ENCODE measurements at places on chromosomes 16 and 17.

GRCh38 chr16:85569039-85569614 is 44.0 kb upstream of the GSE1 start:
- DNase-seq = no peak

DNA sequence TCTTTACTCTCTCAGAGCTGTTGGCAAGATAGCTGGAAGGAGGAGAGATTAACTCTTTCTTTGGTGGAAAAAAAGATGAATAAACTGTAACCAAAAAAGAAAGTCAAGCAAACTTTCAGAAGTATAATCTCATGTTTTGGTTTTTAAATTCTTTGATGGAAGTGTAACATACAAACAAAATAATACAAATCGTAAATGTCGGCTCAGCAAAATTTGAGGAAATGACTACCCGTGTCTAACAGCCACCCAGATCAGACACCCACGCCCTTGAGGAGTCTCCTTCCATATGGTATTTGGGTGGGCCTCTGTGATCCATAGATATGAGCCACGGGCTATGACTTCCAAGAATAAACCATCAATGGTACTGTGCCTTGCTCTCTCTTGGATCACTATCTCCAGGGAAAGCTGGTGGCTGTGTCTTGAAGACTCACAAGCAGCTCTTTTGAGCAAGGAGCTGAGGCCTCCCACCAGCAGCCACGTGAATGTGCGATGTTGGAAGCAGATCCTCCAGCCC is 9.6 kb upstream of the CD300C start:
- no peak for DNase-seq

DNA sequence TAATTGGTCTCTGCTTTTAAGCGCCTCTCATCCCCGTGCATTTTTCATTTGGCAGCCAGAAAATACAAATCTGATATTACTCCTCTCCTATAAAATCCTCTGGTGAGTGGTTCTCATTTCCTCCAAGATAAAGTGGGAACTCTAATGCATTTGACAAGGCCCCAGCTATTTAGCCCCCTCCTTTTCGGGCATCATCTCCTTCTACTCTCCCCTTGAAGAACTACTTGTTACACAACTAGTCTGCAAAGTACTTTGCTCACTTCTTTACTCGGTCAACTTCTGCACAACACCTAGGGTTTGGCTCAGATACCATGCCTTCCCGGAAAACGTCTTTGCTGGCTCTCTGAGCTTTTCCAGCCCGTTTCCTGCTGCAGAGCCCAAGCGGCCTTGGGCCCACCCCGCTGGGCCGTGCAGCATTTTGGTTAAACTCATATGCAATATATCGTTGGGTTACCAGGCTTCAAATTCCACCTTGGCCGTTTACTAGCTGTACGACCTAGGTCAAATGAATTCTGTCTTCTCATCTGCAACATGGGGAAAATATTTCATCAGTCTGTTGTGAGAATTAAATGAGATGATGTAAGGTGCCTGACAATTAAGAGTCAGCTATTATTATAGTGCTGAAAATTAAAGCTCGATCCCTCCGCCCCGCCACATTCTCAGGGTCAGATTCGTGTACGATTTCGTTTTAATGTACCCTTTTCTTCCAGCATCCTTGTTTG is 883 bp upstream of the TAF15 start:
- DNase-seq = no peak

DNA sequence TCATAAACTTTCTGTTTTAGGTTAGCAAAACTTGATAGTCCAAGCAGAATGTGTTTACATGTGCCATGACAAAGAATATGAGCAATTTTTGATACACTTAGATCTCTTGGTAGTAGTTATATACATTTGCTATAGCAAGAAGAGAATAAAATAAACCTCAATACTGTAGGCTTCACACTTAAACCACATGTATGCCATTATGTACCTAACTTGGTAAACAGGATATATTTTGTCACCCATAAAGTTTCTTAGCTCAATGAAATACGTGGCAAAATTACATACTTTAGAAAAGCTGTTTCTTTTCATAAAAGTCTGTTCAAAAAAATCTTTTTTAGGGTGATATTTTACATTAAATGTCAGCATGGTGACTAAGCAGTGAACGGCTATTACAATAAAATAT is 184.7 kb downstream of the MYO1D start:
- no peak for DNase-seq

DNA sequence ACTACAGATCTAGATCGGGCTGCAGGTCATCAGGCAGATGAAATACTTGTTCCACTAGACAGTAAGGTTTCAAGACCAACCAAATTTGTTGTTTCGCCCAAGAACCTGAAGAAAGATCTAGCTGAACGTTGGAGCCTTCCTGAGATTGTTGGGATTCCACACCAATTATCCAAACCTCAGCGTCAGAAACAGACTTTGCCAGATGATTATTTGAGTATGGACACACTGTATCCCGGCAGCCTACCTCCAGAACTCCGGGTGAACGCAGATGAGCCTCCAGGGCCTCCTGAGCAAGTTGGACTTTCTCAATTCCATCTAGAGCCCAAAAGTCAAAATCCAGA is 14.4 kb downstream of the LRRC37B start:
- no peak for DNase-seq

- no peak for DNase-seq
These were observed 149.5 kb upstream of the HS3ST4 start for GRCh38 chr16:25542306-25542705.

GRCh38 chr17:70076831-70077230 is 1.8 kb downstream of the KCNJ16 start:
- no peak for DNase-seq

DNA sequence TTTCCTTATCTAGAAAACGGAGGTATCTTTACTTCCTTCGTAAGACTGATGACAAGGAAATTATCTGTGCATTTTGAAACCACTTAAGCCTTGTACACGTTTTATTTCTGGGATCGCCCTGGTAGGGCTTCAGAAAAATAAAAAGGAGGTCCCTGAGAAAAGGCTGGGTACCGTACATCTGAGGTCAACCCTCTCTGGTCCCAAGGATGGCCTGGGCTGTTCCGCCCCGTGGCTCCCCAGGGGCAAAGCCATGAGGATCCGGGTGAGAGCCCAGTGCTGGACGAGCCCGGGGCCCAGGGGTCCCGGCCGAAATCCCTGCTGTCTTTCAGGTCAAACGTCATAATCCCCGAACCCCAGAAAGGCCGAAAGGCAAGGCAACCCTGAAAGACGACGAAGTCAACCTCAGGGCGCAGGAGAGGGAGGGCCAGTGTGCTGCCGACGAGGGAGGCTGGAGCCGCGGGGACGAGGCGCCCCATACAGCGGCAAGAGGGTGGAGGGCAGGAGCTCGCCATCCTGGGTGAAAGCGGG is 656 bp upstream of the FUS start:
- DNase-seq = no peak

- no peak for DNase-seq
These were observed 594 bp upstream of the DNAJC7 start for GRCh38 chr17:42017866-42018200.

DNA sequence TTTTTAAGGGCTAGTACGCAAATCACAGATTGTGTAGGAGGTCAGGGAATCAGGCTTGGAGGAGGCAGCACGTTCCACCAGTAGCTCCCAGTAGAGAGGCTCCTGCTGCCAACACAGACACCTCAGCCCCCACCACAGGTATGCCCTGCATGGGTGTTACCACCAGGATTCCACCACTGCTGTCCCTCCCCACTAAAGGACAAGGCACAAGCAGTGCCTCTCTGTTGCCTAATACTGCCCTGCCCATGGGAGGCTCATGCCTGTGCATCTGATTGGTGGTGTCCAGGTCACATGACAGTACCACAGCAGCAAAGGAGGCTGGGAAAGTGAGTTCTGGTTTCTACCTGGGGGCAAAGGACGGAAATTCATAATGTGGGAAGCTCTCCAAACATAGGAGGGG is 33.6 kb upstream of the CACNG4 start:
- no peak for DNase-seq

- no peak for DNase-seq
These were observed 946.3 kb downstream of the KCNJ2 start for GRCh38 chr17:71115669-71115972.

GRCh38 chr16:73060892-73061490 is 13.1 kb upstream of the ZFHX3 start:
- DNase-seq = no peak

DNA sequence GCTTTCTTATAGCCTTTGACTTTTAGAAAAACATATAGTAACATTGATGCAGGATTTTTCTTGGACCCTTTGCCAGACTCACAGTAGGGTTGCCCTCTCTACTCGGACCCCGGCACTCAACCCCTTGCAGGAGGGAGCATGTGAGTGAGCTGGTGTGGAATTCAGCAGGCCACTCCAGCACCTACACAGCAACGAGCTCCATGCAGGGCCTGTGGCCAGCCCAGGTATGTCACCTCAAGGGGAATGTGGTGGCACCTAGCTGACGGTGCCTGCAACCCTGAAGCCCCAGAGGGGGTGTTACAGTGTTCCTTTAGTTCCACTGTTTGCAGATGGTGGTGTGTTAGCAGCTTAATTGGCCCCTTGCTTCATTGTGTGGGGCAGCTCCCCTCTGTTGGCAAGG is 414.9 kb downstream of the KCNJ2 start:
- DNase-seq = no peak

DNA sequence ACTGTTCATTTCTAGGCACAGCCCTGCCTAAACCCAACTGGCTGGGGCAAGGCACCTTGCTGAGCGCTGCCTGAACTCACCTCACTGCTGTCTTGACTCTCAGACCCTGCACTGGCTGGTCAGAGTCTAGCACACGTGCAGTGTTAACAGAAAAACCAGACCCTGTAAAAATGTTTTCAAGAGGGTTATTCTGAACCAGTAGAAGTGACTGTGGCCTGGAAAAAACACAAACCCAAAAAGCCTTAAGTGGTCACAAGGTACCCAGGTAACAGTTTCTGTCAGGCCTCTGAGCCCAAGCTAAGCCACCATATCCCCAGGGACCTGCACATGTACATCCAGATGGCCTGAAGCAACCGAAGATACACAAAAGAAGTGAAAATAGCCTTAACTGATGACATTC is 6.1 kb upstream of the EIF4A3 start:
- DNase-seq = no peak

GRCh38 chr17:5557485-5557884 is 26.8 kb downstream of the NLRP1 start:
- peak; percentile 81 for DNase-seq

DNA sequence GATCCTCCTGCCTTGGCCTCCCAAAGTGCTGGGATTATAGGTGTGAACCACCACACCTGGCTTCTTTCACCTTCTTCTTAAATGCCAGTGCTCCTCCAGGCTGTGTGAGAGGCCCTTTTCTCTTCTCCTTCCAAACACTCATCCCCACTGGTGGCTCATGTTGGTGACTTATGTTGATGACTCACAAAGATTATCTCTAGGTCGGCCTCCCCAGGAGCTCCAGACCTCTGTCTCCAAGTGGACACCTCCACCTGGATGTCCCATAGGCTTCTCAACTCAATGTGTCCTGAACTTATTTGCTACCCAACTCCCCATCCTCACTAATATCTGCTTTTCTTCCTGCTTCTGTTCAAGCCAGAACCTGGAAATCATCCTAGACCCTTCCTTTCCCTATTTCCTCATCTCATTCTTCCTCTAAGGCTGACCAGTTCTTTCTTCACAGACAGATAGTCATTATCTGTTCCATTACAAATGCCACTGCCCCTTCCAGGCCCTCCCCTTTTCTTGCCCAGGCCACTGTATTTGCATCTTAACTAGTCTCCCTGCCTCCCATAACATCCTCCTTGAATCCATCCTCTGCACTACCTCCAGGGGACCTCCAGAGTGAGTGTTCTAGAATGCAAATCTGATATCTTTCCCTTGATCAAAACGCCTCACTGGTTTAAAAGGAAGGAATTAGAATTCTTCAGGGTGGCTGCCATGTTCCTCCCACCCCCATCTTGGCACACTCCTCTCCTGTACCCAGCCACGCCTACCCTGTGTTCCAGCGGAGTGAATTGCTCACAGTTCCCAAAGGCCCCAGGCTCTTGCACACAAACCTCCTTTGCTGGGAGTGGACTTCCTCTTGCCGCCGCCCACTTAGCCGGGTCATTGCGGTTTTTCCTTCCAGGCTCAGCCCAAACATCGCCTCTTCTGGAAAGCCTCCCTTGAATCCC is 34.8 kb upstream of the FBXO47 start:
- DNase-seq = peak; percentile 67

GRCh38 chr17:15490634-15491261 is 23.3 kb upstream of the CDRT4 start:
- DNase-seq = peak; percentile 85

- peak; percentile 96 for DNase-seq
These were observed 164.5 kb upstream of the CHMP6 start for GRCh38 chr17:80826955-80827645.

GRCh38 chr16:69796285-69797118 is 34.4 kb downstream of the WWP2 start:
- DNase-seq = peak; percentile 60

DNA sequence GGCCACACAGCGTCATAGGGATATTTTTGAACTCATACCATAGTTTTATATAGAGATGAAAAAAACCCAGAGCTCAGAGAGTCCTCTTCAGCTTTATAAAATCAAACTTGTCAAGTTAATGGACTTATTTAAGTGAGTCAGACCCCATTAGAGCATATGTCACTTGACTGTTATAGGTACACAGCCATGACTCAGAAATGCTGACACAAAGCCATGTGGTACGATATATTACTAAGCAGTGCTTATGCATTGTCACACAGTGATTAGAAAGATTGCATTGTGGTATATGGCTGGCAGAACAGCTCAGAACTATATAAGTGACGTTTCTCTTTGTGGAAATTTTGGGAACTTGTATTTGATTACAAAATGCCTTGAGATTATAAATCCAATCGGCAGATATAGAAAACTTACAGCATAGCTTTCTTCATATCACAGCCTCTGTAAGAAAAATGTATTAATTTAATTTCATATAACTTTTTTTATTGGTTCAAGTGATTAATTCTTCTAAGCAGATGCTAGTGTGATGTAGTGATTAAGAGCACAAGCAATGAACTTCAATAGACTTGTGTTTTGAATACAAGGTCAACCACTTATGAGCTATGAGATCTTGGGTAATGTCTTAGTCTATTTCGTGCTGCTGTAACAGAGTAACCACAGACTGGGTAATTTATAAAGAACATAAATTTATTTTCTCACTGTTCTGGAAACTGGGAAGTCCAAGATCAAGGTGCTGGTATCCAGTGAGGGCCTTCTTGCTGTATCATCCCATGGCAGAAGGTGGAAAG is 25.8 kb upstream of the GINS3 start:
- peak; percentile 31 for DNase-seq

All from fibroblast of skin of back (primary cell).